Tracheal epithelial cell (primary cell): ENCODE measurements at places on chromosomes 11 and 22. TPM values are rescaled to one million over a fixed set of nuclear protein-coding genes. Genes with fewer than 3 reads are reported as not detected.

SCGB2A2 gene
- not detected in 2 replicates for total RNA-seq

PKDREJ gene
- total RNA-seq, result not detected in 2 replicates

MAJIN gene
- total RNA-seq, result not detected in 2 replicates

SORL1 gene
- total RNA-seq, result 8.3 and 32.3 TPM in 2 replicates

NEFH gene
- total RNA-seq, result 0.21 and 0.72 TPM in 2 replicates

CASP5 gene
- total RNA-seq, result 1.1 TPM in 1 of 2 replicates, not detected in the other
